Adipocyte (in vitro differentiated cells): ENCODE measurements at places on chromosomes 3 and 15.
A peak's percentile ranks its signal among the peaks of the same experiment; 100 is the strongest.

GRCh38 chr3:127646501-127647046 is 17.6 kb downstream of the PODXL2 start:
- no peak for DNase-seq

GRCh38 chr3:153892126-153892525 is 229.1 kb upstream of the ARHGEF26 start:
- DNase-seq: peak; percentile 14

- DNase-seq: no peak
Observed at GRCh38 chr15:93359425-93360131, 270.6 kb upstream of the RGMA start.

DNA sequence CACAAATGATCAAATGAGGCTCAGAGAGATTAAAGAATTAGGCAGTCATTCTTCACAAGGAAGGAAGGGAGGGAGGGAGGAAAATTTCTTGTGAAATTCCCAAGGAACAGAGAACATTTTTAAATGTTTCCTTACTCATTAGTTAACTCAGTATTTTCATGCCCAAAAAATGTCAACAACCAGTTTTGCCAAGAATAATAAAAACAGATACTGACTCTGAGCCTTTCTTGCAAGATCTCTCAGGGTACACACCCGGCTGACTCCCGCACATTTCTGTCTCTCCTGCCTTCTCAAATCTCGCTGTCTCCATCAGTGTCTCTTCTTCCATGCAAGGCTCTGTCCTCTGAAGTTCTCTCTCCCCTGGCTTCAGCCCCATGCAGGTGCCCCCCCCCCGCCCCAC is 265.9 kb downstream of the TJP1 start:
- DNase-seq: peak; percentile 45

DNA sequence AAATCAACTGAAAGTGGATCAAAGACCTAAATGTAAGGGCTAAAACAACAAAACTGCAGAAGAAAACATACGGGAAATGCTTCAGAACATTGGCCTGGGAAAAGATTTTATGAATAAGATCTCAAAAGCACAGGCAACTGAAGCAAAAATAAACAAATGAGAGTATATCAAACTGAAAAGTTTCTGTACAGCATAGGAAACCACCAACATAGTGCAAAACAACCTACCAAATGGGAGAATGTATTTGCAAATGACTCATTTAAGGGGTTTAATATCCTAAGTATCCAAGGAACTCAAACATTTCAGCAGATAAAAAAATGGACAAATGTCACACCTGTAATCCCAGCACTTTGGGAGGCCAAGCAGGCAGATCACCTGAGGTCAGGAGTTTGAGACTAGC is 489.1 kb downstream of the ROBO1 start:
- no peak for DNase-seq

- DNase-seq: peak; percentile 64
Observed at GRCh38 chr3:153285194-153285641, 123.2 kb downstream of the RAP2B start.

GRCh38 chr3:129357616-129358015 is 70.8 kb downstream of the EFCAB12 start:
- DNase-seq: no peak

DNA sequence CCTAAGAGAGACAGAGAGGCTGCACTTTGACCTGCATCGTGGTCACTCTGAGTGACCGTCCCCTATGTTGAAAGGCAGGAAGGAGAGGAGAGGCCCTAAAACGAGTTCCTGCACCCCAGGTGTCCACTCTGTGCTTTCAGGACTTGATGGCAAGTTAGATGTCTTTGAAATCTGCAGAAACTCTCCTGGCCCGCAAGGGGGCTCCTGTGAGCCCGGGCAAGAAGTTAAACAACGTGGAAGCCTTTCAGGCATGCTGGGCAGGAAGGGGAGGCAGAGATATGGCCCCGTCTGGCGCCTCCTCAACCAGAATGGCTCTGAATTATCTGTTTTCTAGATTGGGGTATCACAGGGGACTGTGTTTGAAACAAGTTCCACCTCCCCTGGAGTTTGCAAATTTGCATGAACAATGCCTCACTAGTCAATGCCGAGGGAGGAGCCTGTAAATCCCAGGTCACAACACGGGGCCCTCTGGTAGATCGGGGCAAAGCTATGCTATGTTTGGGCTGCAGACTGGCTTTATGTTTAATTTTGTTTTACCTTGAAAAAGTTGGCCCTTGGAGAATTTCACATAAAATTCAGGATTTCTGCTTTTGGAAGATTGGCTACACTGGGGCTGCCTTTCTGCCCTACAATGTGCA is 9.8 kb downstream of the CTXND1 start:
- DNase-seq: peak; percentile 24

- DNase-seq: no peak
Observed at GRCh38 chr3:184751204-184752040, 39.6 kb upstream of the MAGEF1 start.

DNA sequence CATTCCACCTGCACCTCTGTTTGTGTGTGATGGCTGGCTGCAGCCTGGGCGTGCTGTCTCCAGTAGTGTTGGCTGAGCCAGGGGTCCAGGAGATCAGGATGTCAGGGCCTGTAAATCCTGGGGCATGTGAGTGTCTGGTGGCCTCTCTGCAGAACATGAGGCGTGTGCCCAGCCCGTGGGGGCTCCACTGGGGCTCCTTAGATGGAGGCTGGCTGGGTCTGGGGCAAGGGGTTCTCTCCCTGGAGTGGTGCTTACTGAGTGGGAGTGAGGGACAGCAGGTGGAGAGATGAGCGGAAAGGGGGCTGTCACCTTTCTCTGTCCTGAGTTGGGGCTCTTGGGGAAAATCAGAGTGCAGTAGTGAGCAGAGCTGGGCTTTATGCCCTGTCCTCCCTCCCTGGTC is 152.2 kb downstream of the CHDH start:
- DNase-seq: no peak

GRCh38 chr15:92633418-92633817 is 22.2 kb downstream of the FAM174B start:
- no peak for DNase-seq

GRCh38 chr3:99760031-99760430 is 57.6 kb upstream of the CMSS1 start:
- no peak for DNase-seq

- peak; percentile 79 for DNase-seq
Observed at GRCh38 chr3:76570436-76571057, 469.4 kb upstream of the ROBO2 start.

DNA sequence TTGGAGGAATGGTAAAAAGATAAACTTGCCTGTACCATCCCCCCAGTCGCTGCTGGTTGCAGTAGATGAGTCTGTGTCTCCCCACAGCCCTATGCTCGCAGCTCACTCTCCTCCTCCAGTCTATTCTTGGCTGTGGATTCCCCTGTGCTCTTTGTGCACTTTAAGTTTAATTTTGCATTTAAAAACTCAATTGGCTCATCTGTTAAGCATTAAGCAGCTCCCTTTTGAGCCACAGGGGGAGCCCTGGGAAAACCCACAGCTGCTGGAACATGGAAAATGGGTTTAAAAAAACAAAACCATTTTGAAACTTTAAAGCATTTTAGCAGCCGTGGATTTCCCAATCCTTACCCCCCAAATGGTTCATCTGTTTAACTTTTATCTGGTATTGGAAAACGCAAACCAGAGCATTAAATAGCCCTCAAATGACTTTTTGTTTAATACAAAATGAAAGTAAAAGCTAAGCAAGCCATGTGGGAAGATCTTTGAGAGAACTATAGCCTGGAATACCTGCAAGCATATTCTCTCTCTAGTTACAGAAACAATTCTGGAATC is 536.9 kb downstream of the ZIC1 start:
- peak; percentile 95 for DNase-seq

- no peak for DNase-seq
Observed at GRCh38 chr15:73826711-73827251, 46.6 kb upstream of the TBC1D21 start.

GRCh38 chr3:148269816-148270215 is 427.9 kb upstream of the AGTR1 start:
- DNase-seq: no peak

DNA sequence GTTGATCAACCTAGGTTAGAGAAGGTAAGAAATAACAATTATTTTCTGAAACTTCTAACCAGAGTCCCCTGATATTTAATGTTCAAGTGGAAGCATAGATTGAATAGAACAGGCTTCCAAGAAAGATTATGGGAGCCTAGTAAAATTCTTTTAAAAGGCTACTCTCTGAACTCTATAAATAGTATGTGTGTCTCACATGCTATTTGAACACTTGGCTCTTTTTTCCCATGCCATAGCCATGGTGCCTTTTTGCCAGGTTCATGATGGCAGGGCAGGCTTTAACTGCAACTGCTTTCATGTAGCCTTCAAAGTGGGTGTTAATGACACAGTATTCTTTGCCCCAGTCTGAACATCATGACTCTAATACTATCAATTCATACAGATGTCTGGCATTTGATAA is 22.9 kb upstream of the STRIT1 start:
- no peak for DNase-seq

DNA sequence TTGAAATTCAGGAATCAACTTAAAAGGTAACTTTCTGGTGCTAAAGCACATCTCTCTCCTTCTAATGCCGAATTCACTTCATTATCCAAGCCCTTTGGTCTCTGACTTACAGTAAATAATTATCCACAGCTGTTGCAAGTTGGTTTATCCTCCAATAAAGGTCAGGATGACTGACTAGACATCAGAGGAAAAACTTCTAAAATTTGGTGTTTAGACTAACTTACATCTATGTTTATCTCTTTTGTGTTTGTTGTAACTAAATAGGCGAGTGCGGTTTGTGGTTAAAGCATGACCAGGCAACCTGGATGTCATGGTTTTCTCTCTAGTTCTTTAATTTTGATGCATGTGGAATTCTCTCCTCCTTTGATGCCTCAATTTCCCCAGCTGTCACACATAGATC is 237.4 kb upstream of the LRTM1 start:
- peak; percentile 43 for DNase-seq

- no peak for DNase-seq
Observed at GRCh38 chr3:101414121-101414520, 93.7 kb upstream of the IMPG2 start.

GRCh38 chr3:134462331-134462941 is 23.3 kb downstream of the ANAPC13 start:
- peak; percentile 75 for DNase-seq

GRCh38 chr15:36992454-36992853 is 107.9 kb downstream of the MEIS2 start:
- DNase-seq: no peak

DNA sequence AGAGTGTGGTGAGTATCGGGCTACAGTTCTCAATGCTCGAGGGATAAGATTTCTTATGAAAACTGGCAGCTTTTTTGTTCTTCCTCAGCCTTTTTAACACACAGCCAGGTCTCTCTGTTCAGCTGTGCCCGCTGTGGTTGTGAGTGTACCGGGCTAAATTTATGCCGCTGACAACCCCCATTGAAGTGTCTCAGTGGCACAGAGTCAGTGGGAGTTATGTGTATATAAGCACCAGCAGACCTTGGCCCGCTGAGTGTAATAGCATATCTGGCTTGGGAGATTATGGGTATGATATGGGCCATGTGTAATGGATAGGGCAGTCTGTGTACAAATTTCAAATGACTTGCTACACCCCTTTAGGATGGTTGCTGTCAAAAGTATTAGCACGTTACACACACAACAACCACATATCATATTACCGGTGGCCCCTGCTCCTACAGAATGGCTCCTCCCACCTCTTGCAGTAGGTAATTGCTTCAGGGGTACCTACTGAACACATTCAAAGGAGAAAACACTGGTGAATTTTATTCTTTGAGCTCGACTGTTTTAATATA is 26.9 kb upstream of the NR2F2 start:
- DNase-seq: no peak

GRCh38 chr3:139303216-139303615 is 40.6 kb upstream of the MRPS22 start:
- DNase-seq: no peak

DNA sequence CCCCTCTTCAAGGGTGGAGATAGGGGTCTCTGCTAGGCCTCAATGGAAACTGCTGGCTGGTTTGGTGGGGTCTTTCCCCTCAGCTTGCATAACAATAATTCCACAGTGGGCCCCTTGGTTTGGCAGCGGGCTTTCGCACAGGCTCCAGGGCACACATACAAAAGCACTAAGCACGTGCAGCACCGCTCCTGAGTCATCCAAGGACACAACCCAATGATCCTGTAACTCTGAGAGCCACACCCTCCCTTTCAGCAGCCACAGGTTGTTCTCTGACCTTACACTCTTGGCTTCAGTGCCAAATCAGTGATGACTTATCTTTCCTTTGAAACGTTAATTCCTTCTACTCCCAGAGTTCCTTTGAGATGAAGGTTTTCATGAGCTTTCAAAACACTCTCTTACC is 41.7 kb downstream of the DAPK2 start:
- DNase-seq: no peak

- DNase-seq: no peak
Observed at GRCh38 chr15:45677797-45678196, 43.0 kb downstream of the SQOR start.

DNA sequence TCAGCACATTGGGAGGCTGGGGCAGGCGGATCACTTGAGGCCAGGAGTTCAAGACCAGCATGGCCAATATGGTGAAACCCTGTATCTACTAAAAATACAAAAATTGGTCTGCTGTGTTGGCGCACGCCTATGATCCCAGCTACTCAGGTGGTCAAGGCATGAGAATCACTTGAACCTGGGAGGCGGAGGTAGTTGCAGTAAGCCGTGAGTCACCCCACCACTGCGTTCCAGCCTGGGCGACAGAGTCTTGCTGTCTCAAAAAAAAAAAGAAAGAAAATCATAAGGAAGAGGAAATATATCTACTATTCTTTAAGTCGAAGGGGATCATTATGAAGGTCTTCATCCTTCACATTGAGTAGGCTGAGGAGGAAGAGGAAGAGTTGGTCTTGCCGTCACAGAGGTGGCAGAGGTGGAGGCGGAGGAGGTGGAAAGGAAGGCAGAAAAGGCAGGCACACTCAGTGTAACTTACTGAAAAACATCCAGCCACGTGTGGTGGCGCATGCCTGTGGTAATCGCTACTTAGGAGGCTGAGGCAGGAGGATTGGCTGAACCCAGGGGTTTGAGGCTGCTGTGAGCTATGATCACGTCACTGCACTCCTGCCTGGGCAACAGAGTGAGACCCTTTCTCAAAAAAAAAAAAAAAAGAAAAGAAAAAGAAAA is 14.2 kb downstream of the CSK start:
- DNase-seq: no peak

GRCh38 chr15:28131946-28132345 is 32.8 kb upstream of the OCA2 start:
- no peak for DNase-seq

DNA sequence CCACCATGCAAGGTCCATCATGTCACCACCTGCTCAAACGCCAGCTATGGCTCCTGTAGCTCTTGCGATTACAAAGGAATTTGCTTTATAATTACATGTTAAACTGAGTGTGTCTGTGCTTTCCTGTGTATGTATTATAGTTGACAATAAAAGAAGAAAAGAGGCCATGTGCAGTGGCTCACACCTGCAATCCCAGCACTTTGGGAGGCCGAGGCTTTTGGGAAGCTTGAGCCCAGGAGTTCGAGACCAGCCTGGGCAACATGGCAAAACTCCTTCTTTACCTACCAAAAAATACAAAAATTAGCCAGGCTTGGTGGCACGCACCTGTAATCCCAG is 27.0 kb downstream of the ATRIP start:
- DNase-seq: no peak

GRCh38 chr15:90364251-90364650 is 12.2 kb downstream of the ZNF774 start:
- DNase-seq: peak; percentile 31
